ENCODE measurements at places on chromosomes 7 and 10.

GRCh38 chr10:15420858-15421257 is 49.8 kb upstream of the FAM171A1 start:
- DNase-seq: no peak

GRCh38 chr7:54615537-54615936 is 73.4 kb downstream of the VSTM2A start:
- DNase-seq: no peak

DNA sequence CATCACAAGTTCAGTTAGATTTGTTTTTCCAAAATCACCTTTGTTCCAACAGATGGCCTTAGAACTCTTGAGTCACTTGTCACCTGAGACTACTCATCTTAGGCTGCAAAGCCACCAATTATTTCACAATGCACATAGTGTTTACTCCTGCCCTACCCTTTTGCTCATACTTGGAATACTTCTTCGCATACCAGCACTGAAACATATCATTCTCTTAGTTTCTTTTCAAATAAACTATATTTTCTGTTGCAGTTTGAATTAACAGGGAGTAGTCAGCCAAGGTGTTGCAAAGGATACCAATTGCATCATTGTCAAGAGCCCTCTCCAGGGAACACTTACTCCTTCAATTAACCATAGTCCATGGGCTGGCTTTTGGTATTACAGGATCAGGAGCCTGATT is 71.0 kb downstream of the CASD1 start:
- DNase-seq: peak; percentile 79

- no peak for DNase-seq
Measured at GRCh38 chr7:12458520-12459131, 55.0 kb upstream of the VWDE start.

DNA sequence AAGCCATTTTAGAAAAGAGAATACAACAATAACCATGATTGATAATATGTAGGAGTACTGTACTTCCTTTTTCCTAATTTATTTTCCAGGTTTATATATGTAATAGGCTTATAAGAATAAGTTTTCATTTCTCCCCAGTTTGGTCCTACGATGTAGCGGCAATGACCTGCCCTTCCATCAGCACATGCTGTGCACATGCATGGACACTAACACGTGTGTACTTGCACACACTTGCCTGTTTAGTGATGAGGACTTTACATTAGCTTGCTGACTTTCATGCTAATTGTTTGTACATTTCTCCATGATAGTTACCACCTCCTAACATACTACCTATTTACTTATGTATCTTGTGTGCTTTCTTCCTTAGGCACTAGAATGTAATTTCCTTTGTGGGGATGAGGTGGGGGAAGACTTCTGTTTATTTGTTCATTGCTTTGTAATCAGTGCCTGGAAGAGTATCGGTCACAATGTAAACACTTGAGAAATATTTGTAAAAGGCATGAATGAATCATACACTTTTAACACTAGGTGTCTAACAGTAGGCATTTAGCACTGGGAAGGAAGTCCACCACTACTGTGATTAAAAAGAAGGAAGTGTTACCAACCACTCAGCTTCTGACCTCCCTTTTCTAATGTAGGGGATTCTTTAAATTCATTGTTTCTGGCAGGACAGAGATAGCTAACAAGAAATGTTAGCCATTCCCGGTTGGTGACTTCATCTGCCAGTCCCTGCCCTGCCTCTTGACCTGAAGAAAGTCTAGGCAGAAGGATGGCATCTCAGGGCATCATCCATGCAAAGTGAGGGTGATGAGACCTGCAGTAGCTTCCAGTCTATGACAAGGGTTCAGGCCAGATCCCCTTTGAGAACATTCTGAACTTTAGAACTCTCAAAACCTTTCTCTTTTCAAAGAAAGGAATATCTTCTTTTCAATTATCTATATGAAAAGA is 120.2 kb upstream of the RAB18 start:
- DNase-seq: no peak

GRCh38 chr10:48907730-48908129 is 31.9 kb downstream of the LRRC18 start:
- no peak for DNase-seq

DNA sequence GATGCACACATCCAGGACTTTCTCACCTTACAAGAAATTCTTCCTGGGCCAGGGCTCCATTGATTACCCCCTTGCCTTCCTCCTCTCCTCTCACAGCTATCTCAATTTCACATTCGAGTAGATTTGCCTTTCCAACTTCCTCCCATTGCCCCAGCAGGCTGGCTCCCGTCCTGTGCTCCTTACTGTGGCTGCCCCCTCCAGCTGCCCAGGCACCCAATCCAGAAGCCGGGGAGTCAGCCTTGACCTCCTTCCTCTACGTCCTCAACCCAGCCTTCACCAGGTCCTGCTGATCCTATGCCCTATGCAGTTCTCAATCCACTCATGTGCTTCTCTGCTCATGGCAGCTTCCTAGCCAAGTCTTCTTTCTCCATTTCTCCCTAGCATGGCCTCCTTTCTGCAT is 85.7 kb upstream of the GPR26 start:
- DNase-seq: no peak

GRCh38 chr10:16816830-16817124 is 447 bp downstream of the RSU1 start:
- no peak for DNase-seq

DNA sequence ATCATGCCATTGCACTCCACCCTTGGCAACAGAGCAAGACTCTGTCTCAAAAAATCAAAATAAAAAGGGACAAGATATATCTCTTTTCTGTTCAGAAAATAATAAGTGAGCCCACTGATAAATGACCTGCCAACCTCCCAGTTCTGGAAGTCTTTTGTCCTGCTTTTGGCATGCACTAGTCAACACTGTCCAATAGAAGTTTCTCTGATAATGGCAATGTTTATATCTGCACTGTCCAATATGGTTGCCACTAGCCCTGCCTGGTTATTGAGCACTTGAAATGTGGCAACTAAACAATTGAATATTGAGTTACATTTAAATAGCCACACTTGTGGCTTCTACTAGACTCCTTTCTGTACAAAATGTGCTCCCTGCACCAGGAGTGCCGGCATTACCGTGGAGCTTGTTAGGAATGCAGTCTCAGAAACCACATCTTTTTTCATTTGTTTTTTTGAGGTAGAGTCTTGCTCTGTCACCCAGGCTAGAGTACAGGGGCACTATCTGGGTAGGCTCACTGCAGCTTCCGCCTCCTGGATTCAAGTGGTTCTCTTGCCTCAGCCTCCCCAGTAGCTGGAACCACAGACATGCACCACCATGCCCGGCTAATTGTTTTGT is 229.7 kb downstream of the CACNB2 start:
- no peak for DNase-seq

DNA sequence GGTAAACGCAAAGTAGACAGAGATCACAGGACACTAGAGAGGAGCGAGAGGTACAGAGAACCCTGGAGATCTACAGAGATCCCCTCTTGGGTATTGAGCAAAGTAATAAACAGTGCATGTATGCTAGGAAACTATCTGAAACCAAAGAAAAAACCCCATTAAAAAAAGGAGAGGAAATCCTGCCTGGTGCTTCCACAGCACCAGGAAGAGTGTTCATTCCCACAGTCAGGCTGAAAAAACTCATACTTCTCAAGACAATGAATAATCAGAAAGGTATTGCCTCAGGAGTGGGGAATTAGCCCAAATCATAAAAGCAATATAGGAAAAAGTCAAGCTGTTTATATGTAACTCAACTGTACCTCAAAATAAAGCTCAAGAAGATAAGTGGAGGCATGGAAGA is 59.1 kb downstream of the ANKRD26 start:
- no peak for DNase-seq

GRCh38 chr7:112887337-112887736 is 97.1 kb upstream of the TMEM168 start:
- DNase-seq: no peak

- DNase-seq: no peak
Measured at GRCh38 chr10:133241501-133242205, 4.0 kb downstream of the VENTX start.

DNA sequence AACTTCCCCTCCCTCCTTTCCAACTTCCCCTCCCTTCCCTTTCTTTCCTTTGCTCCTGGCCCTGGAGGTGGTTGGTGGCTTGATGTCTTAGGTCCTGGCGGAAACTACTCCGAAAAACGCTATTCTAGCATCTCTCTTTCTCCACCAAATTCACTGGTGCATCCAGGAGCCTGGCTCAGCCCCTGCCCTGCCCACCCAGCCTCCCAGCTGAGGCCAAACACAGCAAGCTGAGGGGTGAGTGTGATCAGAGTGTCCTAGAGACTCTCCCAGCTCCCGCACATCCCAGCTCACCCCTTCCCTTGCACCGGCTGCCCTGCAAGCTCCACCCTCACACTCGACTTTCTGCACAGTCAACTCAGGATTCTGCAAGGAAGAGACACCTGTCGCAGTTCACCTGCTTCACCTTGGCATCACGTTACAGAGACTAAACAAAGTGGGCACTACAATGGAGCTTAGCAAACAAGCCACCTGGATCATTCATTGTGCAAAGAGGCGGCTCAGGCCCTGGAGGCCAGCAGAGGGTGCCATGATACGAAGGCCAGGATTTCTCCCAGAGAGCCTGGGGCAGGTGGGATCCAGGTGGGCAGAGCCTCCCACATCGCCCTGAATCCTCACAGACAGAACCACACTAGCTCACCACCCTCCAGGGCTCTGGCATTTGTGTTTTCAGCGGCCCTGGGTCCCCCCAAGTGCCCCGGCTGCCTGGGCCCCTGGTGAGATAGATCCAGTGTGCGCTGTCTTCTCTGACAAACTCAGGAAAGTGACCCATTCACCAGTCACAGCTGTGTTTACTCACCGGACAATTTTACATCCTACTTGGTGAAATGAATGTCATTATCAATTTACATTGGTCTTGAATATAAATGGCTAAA is 169.6 kb downstream of the TCERG1L start:
- no peak for DNase-seq

- no peak for DNase-seq
Measured at GRCh38 chr7:90613088-90613498, 17.0 kb downstream of the CDK14 start.

DNA sequence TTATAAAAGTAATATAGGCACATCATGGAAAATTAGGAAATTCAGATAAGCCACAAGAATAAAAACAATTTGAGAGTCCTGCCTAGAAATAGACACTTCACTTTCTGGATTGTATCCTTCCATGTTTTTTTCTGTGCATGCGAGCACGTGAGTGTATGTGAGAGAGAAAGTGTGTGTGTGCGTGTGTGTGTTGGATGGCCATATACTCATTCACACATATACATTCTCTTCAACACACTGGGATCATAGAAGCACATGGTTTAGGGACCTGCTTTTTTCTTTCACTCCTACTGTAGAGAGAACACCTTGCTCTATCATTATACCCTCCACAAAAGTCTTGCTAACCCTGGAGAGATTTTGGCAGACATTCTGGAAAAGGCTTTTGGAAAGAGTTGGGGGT is 7.5 kb downstream of the FFAR4 start:
- DNase-seq: no peak

- no peak for DNase-seq
Measured at GRCh38 chr10:75207079-75207856, 3.3 kb upstream of the VDAC2 start.

DNA sequence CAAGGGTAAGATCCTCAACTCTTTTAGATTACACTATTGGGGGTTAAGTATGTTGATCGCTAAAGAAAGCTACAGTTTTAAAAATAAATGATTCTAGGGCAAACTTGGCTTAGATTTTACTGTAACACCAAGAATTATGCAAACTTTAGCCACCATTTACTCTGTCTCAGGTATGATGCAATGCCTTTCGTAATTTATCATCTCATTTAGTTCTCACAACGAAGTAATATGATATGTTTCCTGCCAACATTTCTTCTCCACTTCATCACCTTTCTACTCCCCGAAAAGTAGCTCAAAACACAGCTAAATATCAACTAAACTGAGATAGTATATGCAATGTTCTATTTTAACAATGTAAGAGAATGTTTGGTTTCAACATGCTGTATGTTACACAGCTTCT is 21.1 kb downstream of the FAM133B start:
- no peak for DNase-seq

DNA sequence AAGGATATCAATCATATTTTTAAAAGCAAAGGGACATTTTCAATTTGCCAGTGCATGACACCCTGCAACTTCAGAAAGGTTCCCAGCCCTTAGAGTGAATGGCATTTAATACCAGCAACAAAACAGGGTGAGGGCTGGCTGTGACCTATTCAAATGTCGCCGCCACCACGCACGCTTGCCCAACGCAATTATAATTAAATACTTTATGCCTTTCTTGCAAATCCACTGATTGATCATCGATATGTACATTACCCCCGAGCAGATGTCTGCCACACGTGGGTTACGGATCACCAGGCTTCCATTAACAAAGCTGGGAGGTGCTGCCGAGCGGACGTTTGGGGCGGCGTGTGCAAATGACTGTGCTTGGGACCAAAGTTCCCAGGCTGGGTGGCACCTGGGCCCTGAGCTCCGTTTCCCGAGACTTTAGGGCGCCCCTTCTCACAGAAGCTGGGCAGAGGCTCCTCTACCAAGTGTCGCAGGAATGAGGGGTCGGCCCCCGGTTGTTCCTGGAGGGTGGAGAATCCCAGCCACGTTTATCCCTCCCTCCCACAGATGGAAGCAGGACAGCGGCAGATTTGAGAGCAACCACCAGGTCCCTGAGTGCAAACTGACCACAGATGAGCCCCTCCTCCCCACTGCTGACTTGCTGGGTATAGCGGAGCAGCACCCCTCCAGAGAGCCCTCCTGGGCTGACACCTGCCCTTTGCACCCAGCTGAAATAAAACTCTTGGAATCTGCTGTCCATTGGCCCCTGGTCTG is 3.9 kb downstream of the FOXL3 start:
- no peak for DNase-seq

DNA sequence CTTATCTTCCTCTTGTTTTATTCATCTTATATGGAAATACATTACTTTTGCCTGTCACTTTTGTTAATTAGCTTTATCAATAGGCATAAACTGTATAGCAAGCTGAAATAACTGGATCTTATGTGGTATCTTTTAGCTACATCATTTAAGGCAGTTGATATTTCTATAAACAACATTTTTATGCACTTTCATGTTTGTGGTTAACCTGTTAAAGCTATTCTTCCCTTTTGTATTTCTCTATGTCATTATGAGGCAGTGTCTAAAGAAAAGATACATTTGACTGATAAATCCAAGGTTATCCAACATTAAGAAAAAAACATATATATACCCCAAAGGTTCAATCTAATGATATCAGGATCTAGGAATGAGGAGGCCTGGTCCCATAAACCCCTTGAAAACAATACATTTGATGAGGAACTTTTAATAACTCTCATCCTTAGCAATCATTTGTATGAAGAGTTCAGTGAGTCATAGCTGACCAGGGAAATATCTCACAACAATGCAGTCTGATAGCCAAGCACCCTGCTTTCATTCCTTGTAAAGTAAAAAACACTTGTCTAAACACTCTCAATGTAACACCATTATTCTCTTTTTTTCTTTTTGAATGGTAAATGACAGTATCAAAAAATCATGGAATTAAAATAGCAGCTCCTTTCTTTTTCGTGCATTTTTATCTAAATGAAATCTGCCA is 300.9 kb downstream of the NEBL start:
- DNase-seq: no peak

- peak; percentile 37 for DNase-seq
Measured at GRCh38 chr7:132394283-132395198, 181.7 kb downstream of the PLXNA4 start.

- no peak for DNase-seq
Measured at GRCh38 chr10:115171392-115171960, 78.3 kb downstream of the ATRNL1 start.

All from Caco-2 (cell line).